ENCODE measurements at places on chromosomes 12 and 14. TPM values are rescaled to one million over a fixed set of nuclear protein-coding genes. Genes with fewer than 3 reads are reported as not detected.

SLC25A21 gene
- 3.1 TPM for polyA plus RNA-seq

DNA sequence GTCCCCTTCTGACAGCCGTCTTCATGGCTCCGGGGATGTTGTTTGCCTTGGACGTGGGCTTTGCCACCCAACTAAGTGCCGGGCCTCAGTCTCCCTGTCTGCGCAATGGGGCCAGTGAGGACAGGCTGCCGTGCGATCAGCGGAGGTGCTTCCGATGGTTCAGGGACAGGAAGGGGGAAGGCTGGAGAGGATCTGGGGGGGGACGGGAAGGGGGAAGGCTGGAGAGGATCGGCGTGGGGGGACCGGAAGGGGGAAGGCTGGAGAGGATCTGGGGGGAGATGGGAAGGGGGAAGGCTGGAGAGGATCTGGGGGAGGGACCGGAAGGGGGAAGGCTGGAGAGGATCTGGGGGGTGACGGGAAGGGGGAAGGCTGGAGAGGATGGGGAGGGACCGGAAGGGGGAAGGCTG lies 3.4 kb downstream of the MMP17 start:
- DNase-seq, result no peak

DNA sequence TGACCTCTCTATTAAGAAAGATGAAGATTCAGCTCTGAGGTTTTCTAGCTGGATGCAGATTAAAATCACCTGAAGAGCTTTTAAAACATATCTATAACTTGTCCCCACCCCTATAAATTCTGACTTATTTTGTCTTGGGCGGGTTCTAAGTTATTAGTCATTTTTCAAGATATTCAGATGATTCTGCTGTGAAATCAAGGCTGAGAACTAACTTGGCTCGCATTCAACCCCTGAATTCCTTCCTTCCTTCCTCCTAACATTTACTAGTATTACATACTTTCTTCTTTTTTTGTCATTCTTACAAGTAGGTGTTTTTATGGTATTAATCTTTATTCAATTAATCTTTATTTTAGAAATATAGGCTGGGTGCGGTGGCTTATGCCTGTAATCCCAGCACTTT lies 55.4 kb downstream of the SSPN start:
- no peak for DNase-seq

GRCh38 chr14:69755784-69756183 lies 11.2 kb upstream of the SRSF5 start:
- no peak for DNase-seq

DNA sequence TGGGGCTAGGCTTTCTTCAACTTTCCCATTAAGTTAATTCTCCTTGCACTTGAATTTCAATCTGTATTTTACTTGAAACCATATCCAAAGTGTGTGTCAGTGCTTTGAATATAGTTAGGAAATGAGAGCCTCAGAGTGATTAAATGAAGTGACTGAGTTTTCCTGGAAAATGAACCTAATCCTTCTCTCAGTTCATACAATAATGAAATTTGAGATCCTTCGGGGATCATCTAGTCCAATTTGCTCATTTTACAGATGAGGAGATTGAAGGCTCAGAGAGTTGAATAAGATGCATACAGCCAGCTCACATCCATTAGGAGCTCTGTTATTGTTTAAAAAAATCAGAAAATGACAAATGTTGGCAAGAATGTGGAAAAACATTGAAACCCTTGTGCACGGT lies 18.3 kb upstream of the TBC1D30 start:
- DNase-seq, result no peak

SLC6A13 gene
- 1.9 TPM for polyA plus RNA-seq

GRCh38 chr14:54788701-54789100 lies 113.9 kb downstream of the GCH1 start:
- DNase-seq, result no peak

LTBP2 gene
- polyA plus RNA-seq, result 14.7 TPM
